ENCODE measurements at places on chromosomes 4 and X.

DNA sequence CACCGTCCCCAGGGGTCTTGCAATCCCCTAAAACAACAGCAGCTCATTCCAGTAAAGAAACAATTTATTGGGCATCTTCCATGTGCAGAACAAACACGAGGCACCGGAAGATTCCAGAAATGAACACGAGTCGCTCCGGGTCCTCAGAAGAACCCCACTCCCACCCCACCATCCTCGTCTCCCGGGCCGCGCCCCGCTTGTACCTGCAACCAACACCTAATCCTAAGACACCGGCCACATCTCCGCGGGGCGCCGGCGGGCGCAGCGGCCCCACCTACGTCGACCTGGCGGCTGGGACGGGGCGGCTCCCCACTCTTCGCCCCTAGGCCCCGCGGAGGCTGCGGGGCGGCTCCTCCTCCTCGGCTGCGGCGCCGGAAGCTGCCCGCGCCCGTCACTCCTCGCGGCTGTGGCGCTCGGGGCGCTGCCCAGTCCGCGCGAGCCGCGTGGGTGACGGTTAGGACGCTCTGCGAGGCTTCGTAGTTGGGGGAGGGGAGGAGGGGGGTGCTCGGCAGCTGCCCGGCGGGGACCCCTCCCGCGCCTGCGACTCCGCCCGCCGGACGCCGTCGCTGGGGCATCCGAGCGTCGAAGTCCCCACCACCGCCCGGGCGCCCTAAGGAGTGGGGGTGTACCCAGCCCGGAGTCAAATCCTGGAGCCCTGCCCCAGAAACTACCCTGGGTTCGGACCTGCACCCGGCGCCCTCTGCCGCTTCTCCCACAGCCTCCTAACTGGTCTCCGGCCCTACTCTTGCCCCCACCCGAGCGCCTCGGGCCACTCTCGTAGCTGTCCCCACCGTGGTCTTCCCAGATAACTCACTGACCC lies at the start of gene CCDC158:
TSS of gene CCDC158 (minus strand) at position 380 of the 820 bp plus-strand sequence. CDS start 17,934 bp downstream, outside the sequence.
- DNase-seq: no peak

- DNase-seq: no peak
Observed at GRCh38 chrX:71057848-71058530, 10.1 kb downstream of the SNX12 start.

GRCh38 chr4:81494031-81494431 lies 22.3 kb upstream of the RASGEF1B start:
- no peak for DNase-seq

DNA sequence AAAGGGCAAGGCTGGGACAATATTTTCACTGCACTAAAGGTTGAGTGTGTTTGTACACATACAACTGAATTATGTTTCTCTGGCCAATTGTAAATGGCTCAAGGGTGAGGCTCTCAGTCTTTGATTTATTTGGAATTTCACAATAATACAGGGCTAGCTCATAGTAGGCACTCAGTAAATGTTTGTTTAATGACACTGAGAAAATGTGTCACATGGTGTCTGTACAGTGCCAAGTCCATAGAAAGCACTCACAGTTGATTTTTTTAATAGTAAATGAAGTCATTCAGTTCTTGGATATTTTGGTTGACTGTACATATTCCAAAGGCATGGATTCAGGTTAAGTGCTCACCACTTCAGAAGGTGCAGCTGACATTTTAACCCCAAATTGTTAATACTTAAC lies 176.4 kb downstream of the IL1RAPL2 start:
- DNase-seq: no peak

- DNase-seq: no peak
Observed at GRCh38 chr4:154417373-154417673, 74.3 kb downstream of the DCHS2 start.

GRCh38 chr4:40719008-40719623 lies 30.6 kb upstream of the NSUN7 start:
- peak; percentile 73 for DNase-seq

GRCh38 chrX:75638332-75638731 lies 115.5 kb upstream of the ZDHHC15 start:
- no peak for DNase-seq

DNA sequence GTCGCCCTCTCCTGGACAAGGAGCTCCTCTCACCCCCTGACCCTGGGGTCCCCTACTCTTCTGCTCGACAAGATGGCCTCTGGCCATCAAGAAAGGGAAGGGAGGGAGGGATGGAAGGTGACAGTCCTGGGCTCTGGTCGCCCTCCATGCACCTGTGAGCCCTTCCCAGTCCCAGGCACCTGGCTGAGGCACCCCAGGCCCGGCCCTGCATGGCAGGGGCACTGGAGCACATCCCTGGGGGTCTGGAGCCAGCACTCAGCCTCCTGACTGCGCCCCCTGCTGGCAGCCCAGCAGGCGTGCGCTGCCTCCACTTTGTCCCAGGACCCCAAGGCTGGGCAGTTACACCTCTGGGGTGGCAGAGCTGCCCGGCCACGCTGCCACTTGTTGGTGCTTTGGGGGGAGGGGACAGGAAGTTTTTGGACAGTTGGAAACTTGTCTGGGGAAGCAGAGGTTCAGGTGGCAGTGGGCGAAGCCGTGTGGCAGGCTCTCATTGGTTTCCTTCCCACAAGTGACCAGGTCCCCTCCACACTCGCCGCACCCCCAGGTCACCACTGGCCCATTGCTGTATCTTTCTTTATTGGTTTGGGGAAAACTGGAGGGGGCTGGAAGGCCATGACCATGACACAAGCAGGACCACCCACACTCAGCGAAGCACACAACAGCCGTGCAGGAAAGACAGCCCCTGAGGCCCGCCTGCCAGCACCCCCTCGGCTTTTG lies 4.3 kb downstream of the PNCK start:
- DNase-seq: no peak

DNA sequence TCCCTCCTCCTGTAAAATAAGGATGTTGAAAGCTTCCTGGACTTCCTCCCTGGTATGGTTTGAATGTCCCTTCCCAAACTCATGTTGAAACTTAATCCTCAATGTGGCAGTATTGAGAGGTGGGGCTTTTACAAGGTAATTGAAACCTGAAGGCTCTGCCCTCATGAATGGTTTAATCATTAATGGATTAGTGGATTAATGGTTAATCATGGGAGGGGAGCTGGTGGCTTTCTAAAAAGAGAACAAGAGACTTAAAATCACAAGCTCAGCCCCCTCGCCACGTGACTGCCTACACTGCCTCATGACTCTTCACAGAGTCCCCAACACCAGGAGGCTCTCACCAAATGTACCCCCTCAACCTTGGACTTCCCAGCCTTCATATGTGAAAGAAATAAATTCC lies 124.6 kb upstream of the ANXA3 start:
- DNase-seq: no peak

DNA sequence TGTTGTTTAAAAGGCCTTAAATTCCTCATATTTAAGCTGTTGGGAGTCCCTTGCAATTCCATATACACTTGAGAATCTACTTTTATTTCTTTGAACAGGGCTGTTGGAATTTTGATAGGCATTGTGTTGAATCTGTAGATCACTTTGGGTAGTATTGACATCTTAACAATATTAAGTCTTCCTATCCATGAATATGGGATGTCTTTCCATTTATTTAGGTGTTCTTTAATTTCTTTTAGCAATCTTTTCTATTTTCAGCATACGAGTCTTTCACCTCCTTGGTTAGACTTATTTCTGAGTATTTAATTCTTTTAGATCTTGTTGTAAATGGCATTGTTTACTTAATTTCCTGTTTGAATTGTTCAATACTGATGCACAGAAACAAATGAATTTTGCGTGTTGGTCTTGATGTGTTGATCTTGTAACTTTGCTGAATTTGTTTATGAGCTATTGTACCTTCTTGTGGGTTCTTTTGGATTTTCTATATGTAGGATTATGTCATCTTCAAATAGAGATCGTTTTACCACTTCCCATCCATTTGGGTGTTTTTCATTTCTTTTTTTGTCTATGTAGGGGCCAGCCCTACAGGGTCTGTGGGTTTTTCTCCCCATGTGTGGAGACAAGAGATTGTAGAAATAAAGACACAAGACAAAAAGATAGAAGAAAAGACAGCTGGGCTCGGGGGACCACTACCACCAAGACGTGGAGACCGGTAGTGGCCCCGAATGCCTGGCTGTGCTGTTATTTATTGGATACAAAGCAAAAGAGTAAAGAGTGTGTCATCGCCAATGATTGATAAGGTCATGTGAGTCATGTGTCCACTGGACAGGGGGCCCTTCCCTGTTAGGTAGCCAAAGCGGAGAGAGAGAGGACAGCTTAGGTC lies 18.2 kb upstream of the CTBP1 start:
- DNase-seq: no peak

- DNase-seq: no peak
Observed at GRCh38 chrX:56228914-56229313, 3.2 kb upstream of the KLF8 start.

DNA sequence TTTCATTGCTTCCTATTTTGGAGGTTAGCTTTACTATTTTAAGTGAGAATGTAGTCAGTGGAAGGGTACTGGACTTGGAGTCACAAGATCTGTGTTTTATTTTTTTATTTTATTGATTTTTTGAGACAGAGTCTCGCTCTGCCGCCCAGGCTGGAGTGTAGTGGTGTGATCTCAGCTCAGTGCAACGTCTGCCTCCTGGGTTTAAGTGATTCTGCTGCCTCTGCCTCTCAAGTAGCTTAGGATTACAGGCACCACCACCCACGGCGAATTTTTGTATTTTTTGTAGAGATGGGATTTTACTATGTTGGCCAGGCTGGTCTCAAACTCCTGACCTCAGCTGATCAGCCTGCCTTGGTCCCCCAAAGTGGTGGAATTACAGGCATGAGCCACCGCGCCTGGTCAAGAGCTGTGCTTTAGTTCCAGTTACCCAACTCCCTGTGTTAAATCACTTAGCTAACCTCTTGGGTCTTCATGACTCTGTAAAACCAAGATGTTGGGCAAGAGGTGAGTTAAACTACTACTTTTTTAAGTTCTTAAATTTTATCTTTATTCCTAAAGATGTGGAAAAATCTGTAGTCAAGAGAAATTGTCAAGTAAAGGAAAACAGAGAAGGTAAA lies 11.2 kb downstream of the USP9X start:
- no peak for DNase-seq

DNA sequence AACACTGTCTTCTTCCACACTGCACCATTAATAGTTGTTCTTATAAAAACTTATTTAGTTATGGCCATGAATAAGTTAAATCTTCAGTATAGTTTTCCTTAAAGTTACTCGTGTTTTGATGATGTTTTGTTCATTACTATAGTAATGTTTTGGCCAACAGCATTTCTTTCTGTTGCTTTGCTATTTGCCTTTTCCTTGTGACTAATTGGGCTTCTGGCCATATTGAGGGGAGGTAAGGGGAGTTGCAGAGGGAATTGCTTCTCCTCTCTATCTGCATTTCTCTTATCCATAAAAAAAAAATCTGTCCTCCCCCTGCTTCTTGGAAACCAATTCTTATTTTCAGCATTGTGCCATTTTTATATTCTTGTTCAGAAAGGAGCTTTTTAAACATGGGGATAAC lies 42.7 kb upstream of the ZCCHC12 start:
- no peak for DNase-seq

GRCh38 chrX:54246866-54247265 lies 63.8 kb upstream of the FAM120C start:
- DNase-seq: no peak

DNA sequence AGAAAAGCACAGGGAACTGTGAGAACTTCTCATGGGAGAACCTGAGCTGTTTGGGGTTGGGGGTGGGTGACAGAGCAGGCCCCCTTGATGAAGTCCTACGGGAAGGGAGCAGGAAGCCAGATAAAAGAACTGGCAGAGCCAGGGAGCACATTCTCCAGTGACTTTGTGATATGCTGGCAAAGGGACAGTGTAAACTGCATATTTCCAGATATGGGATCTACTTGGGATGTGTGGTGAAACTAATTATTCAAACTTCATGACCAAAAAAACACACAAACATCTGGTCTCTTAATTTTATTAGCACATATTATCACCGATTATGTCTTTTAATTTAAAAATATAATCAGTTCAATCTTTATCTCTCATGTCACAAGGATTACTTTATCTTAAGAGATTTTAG lies 266.0 kb downstream of the PAPSS1 start:
- DNase-seq: no peak

DNA sequence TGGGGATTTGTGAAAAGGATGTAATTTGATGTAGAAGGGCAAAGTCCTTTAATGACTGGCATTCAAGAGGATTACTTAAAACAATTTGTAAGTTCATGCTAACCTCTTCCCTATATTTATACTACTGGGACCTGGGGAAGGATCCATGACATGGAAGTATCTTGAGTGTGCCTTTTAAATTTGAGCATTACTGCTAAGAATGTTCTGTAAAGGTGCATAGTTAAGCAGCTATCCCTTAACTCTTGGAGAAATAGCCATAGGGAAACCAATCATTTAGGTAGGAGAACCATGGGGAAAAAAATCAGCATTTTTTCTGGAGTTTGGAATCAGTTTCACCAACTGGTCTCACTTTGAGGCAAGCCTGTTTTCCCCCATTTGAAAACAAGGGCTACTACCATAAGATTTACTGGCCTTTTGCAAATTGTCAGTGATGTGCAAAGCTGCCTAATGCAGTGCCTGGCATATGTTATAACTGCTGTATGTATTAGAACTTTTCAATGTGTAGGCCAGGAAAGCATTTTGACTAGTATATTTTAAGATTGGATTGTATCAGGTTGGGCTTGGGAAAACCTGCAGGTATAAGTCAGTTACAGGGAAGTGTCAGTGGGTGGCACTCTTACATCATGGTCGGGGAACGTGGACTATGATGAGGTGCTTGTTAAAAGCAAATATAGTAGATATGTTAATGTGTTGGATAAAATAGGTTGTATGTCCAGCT lies 72.1 kb downstream of the PRSS12 start:
- no peak for DNase-seq
